Neural crest cell (in vitro differentiated cells): ENCODE measurements at places on chromosomes 4 and X. TPM values are rescaled to one million over a fixed set of nuclear protein-coding genes. Genes with fewer than 3 reads are reported as not detected.

DNA sequence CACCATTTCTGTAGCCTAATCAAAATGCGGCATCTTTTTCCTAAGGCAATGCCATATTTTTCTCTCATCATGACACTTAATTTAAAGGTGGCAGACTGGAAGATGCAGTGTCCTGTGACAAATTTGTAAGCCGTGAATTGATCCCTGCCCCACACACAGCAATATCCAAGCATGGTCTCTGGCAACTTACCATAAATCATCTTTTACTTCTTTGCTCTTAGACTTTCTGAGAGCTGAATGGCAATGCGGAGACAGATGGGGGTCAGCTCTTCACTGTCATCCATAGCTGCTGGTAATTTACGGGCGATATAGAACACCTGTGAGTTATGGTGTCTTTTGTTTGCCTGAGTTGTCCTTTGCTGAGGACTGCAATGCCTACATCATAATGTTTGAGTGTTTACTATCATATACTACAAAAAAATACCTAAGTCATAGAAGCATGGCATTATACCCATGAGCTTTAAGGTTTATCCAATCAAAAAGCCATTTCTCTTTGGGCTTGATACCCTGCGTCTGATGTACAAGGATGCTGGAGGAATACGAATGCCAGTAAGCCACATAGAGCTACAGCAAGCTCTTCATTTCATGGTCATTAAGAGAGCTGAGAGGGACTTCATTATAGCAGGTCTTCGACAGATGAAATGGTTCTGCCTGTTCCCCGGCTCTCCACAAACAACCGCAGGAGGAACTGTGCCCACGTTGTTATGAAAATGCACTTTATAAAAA is 148.1 kb downstream of the TRIML1 start:
- DNase-seq = no peak

DNA sequence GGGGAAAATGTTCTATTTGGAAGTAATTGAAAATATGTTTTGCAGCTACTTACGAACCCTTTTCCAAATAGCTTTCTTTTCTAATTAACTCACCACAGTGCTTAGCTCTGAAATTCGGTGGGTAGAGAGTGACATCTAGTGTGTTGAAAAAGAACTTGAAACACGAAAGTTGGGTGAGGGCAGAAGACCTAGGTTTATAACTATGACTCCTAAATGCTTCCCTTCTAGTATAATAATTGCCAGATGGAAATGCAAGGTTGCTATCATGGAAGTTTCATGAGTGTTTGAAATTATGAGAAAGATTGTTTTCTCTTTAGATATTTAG is 77.3 kb upstream of the NOCT start:
- DNase-seq = no peak

- peak; percentile 24 for DNase-seq
Measured at GRCh38 chrX:132948648-132949260, 9.7 kb downstream of the HS6ST2 start.

GRCh38 chr4:150240011-150240410 is 161.8 kb downstream of the DCLK2 start:
- DNase-seq = no peak

DNA sequence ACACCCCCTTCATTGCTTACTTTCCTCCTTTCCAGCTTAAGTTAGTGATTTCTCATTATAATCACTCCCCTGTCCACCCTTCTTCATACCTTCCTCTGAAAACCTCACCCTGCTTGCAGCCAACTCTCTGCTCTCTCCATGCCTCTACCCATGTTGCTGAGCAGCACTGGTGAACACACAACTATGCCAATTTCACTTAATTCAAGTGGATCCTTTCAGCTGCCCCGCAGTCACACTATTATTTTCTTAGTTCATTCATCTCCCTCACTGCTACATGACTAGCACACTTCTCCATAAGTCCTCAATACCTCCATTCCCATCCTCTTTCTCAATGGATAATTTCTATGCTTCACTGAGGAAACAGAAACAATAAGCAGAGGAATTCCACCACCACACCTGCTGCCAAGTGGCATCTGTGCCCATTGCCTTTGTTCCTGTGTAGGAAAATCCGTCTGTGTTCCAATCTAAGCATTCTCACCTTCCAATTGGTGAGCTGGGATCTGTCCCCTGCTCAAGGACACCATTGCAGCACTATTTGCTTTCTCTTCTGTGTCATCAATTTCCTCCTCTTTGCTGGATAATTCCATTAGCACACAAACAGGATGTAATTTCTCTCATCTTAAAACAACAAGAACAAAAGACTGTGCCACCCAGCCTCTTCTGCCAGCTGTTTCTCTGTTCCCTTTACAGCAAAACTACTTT is 25.2 kb upstream of the PRSS48 start:
- no peak for DNase-seq

- DNase-seq = peak; percentile 48
Measured at GRCh38 chrX:2828959-2829411, 255 bp downstream of the GYG2 start.

- no peak for DNase-seq
Measured at GRCh38 chrX:31237189-31237588, 165.3 kb upstream of the FTHL17 start.

GRCh38 chrX:101999644-102000539 is 68.1 kb upstream of the ZMAT1 start:
- no peak for DNase-seq

- no peak for DNase-seq
Measured at GRCh38 chr4:71262161-71262560, 76.7 kb upstream of the SLC4A4 start.

- DNase-seq = no peak
Measured at GRCh38 chrX:2485789-2486345, 14.9 kb downstream of the DHRSX start.

DNA sequence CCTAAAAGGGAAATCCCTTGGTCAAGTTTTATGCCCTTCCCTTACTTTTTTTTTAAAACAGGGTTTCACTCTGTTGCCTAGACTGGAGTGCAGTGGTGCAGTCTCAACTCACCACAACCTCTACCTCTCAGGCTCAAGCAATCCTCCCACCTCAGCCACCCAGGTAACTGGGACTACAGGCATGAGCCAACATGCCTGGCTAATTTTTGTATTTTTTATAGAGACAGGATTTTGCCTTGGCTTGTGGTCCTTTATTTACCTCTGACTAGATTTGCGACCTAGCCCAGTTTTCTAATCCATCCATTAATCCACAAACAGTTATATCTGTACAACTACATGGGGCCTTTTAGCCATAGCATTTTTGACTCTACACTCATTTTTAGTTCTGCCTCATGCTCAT is 23.7 kb downstream of the CDS1 start:
- no peak for DNase-seq

FRG2 gene
- not detected in 2 replicates for total RNA-seq

MFAP3L gene
- 1.7 and 2.8 TPM in 2 replicates for total RNA-seq
